GM12878 (cell line): ENCODE measurements at places on chromosomes 4 and X. TPM values are rescaled to one million over a fixed set of nuclear protein-coding genes. Genes with fewer than 3 reads are reported as not detected.

DNA sequence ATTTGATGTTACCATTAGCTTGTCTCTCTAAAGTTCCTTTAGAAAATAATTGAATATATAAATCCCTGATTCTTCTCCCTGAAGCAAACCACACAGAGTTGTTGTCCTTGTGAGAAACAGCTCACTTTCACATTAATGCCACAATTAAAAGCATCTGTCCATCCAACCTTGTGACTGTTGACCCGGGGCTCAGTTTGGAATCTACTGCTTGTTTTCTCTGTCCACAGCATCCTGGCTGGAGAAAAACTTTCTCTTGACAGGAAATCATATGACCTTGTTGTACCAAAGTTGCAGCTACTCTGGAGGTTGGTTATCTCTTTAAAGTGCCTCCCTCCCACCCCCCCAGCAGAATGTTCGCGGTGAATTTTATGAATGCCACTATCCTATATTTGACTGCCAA lies 3.1 kb downstream of the PRKG2 start:
- no peak for DNase-seq

DNA sequence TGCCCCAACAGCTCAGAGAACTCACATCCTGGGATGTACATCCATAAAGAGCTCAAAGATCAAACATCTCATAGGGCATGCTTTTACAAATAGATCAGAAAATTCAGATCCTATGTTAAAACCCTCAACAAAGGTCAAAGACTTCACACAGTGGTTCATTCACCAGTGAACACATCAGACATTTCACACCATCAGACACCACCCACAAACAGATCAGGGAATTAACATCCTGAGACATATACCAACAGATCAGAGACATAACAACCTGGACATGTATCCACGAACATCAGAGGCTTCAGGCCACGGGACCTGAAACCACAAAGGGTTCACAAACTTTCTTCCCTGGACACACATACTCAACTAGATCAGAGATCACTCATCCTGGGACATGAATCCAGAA lies 23.4 kb downstream of the SUV39H1 start:
- no peak for DNase-seq

DNA sequence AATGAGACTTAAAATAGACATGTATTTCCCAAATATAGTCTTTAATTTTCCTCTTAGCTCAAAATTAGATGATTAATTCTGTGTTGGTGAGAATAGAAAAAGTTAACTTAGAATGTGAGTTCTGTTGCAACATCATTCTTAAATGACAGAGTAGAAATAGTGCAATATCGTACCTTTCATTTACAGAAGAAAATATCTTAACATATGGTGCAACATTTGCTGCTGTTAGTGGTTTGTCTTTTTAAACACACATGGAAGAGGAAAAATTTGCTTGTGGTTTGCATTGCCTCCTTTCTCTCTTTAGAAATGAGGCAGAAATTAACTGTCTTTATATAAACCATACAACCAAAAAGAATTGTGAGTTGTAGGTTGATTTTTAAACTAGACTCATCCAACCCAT lies 39.3 kb upstream of the FHDC1 start:
- no peak for DNase-seq

DNA sequence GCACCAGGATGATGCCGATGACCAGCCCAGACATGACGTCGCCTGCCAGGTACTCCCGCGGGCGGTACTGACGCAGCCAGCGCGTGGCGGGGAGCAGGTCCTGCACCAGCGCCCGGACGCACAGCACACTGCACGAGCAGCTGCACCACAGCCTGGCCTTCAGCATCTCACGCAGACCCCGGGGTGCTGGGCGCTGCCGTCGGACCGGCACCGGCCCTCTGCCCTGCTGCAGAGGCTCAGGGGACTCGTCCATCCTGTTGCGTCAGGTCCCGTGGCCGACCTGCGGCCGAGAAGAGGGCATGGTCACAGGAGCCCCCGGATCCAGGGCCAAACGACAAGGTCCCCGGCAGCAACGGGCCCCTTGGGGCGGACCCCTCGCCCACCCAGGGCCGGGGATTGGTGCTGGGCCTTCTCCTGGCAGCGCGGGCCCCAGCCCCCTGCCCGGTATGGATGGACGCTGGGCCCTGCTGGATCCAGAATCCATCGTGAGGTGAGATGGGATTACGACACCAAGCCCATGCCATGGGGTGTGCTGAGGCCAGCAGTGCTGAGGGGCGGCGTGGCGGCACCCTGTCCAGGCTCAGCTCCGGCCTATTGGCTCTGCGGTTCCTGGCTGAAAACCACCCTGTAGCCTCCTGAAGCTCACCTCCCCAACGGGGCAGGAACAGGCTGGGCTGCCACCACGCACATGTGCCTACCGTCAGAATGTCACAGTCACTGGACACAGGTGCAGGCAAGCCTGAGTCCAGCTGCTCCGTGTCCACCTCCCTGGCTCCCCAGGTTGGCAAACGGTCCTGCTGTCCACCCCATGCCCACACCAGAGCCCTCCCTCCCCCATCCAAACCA lies 1.5 kb downstream of the SLC26A1 start:
- no peak for DNase-seq

GRCh38 chr4:88018466-88018865 lies 11.0 kb downstream of the PKD2 start:
- DNase-seq: no peak

LGI2 gene
- total RNA-seq: not detected in 2 replicates

KCNE5 gene
- 0.35 and 0.46 TPM in 2 replicates for total RNA-seq
